ENCODE measurements at places on chromosomes 7 and 10. TPM values are rescaled to one million over a fixed set of nuclear protein-coding genes. Genes with fewer than 3 reads are reported as not detected.

ITGB8 gene
- total RNA-seq: 2.8 TPM

GRB10 gene
- 53.1 TPM for total RNA-seq

PMS2 gene
- total RNA-seq: 7.2 TPM

VPS37D gene
- total RNA-seq: 0.98 TPM

ANLN gene
- total RNA-seq: 0.17 TPM

HMX3 gene
- total RNA-seq: not detected

HOXA6 gene
- 0.23 TPM for total RNA-seq

SFMBT2 gene
- total RNA-seq: 2.8 TPM

TAS2R41 gene
- total RNA-seq: not detected

GGCT gene
- 11.0 TPM for total RNA-seq

WDR37 gene
- 6.9 TPM for total RNA-seq

MYH16 gene
- not detected for total RNA-seq

OPN1SW gene
- total RNA-seq: not detected

COX19 gene
- total RNA-seq: 9.8 TPM

TYW1 gene
- total RNA-seq: 8.5 TPM

GPER1 gene
- total RNA-seq: 2.9 TPM

IFIT1B gene
- total RNA-seq: not detected

HECW1 gene
- not detected for total RNA-seq

EXOC6 gene
- total RNA-seq: 10.2 TPM

TSPAN33 gene
- 18.1 TPM for total RNA-seq

STX1A gene
- total RNA-seq: 1.9 TPM

AGMO gene
- total RNA-seq: 46.6 TPM

H2BK1 gene
- not detected for total RNA-seq

SPDYE2 gene
- 0.08 TPM for total RNA-seq

EFCAB10 gene
- not detected for total RNA-seq

EIF3B gene
- 63.3 TPM for total RNA-seq

LIPA gene
- 176 TPM for total RNA-seq

CYP26A1 gene
- 0.08 TPM for total RNA-seq

EPDR1 gene
- total RNA-seq: 10.4 TPM

CYP17A1 gene
- total RNA-seq: 1.0 TPM

TUBB8 gene
- total RNA-seq: not detected

ZCCHC24 gene
- 7.8 TPM for total RNA-seq

KCNIP2 gene
- 0.98 TPM for total RNA-seq

FUOM gene
- total RNA-seq: 24.3 TPM

ASB15 gene
- total RNA-seq: not detected

ZPBP gene
- total RNA-seq: 0.14 TPM

PPP1R17 gene
- total RNA-seq: not detected

C10orf62 gene
- total RNA-seq: 3.0 TPM

DRGX gene
- total RNA-seq: not detected

ADAM12 gene
- total RNA-seq: 0.25 TPM

C10orf53 gene
- total RNA-seq: not detected

CTAGE8 gene
- total RNA-seq: not detected

GPRIN2 gene
- total RNA-seq: 0.09 TPM

IL15RA gene
- 9.2 TPM for total RNA-seq

TMEM176A gene
- total RNA-seq: 404 TPM

FFAR4 gene
- 0.14 TPM for total RNA-seq

ZNF365 gene
- under 0.01 TPM for total RNA-seq

PNLIPRP1 gene
- not detected for total RNA-seq

PAX4 gene
- not detected for total RNA-seq

CC2D2B gene
- 0.05 TPM for total RNA-seq

FANK1 gene
- 0.28 TPM for total RNA-seq

SUN3 gene
- not detected for total RNA-seq

VAX1 gene
- not detected for total RNA-seq

DGKB gene
- 0.09 TPM for total RNA-seq

EPHB6 gene
- total RNA-seq: 1.2 TPM

MALRD1 gene
- 0.37 TPM for total RNA-seq

ADGRA1 gene
- total RNA-seq: 0.70 TPM

PCLO gene
- total RNA-seq: 1.1 TPM

RAB19 gene
- total RNA-seq: 0.84 TPM

Measured in liver (tissue), 10 donors.